ENCODE measurements at places on chromosomes 12 and 14.

GRCh38 chr12:13981296-13981962 is at the start of gene GRIN2B:
Gene GRIN2B (minus strand): TSS chr12:13981602. CDS start chr12:13866208, 115,394 bp downstream.
- H3K27me3 ChIP-seq, result no peaks in the 10 kb centered on the region
- H3K36me3 ChIP-seq, result no peaks in the 10 kb centered on the region
- H3K4me3 ChIP-seq, result no peak within 1 kb of the TSS
- DNase-seq, result no peak

- DNase-seq, result no peak
- no peaks in the 10 kb centered on the region for H3K4me1 ChIP-seq
- no peaks in the 10 kb centered on the region for H3K27me3 ChIP-seq
- H3K4me3 ChIP-seq, result no peak overlapping the region
- no peaks in the 10 kb centered on the region for H3K36me3 ChIP-seq
- H3K27ac ChIP-seq, result no peak overlapping the region
Measured at GRCh38 chr14:79144896-79145295, 974.7 kb downstream of the NRXN3 start.

DNA sequence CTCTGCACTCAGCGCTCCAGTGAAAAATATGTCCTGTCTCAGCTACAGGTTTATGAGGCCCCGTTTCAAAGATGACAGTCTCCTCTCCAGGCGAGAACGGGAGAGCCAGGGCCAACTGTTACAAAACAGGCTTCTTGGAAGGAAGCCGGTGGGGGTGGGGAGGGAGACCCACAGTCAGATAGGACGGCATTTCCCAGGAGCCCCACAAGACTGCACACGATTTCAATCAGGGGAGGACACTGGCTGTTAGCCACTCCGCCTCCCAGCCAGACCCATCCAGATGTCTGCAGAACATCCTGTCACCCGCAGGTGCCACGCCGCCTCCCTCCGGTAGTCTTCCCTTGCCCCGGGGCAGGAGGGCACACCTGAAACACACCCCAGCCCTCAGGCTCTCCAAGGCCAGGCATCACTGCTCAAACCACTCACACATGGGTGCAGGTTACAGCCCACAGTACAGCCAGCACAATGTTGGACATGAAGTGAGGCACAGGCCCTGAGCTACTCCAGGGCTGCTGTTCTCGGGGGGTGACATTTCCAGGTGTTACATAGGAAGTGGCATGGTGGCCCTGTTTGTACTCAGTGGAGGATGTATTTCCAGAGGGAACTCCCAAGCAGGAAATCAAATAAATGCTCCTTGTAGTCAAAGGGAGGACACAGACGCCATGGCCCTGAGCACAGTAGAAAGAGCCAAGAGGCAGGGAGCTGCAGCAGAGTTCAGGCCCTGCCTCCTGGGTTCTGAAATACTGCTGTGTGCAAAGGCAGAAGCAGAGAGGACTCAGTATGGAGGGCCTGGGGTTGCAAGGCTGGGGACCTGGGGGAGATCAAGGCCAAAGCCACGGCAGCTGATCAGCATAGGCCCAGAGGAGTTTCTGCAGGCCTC is 138.1 kb downstream of the BCL11B start:
- H3K4me3 ChIP-seq, result no peak overlapping the region
- no peaks in the 10 kb centered on the region for H3K4me1 ChIP-seq
- no peaks in the 10 kb centered on the region for H3K27me3 ChIP-seq
- no peak overlapping the region for H3K27ac ChIP-seq

DNA sequence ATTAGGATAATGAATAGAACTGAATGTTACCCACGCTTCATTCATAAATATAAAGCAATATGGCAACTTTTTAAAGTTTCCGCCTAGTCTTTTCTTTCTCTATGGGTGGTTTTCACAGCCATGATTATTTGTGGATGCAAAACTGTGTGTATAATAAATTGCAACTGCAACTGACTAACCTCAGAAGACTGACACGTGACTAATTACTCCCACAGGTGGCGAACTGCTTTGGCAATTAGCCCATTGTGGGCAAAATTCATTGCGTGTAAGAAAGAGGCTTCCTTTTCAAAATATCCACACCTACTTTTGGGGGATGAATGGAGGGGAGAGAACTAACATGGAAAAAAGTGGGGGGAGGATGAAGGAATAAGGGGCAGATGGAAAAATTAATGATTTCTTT is 79.0 kb downstream of the SLC25A21 start:
- no peak overlapping the region for H3K27ac ChIP-seq
- H3K36me3 ChIP-seq, result no peaks in the 10 kb centered on the region
- DNase-seq, result no peak
- H3K4me1 ChIP-seq, result no peaks in the 10 kb centered on the region

GRCh38 chr14:92558319-92558718 is 44.7 kb downstream of the RIN3 start:
- H3K4me3 ChIP-seq, result no peak overlapping the region
- H3K36me3 ChIP-seq, result no peaks in the 10 kb centered on the region
- H3K27me3 ChIP-seq, result no peaks in the 10 kb centered on the region
- no peak for DNase-seq

GRCh38 chr12:64009321-64010068 is 165.0 kb downstream of the SRGAP1 start:
- H3K36me3 ChIP-seq, result no peaks in the 10 kb centered on the region
- H3K27me3 ChIP-seq, result no peaks in the 10 kb centered on the region
- DNase-seq, result no peak
- no peak overlapping the region for H3K27ac ChIP-seq

GRCh38 chr14:92709340-92710000 is 39.0 kb downstream of the LGMN start:
- H3K4me1 ChIP-seq, result no peaks in the 10 kb centered on the region
- H3K36me3 ChIP-seq, result no peaks in the 10 kb centered on the region
- no peak overlapping the region for H3K27ac ChIP-seq
- H3K4me3 ChIP-seq, result no peak overlapping the region
- DNase-seq, result no peak

DNA sequence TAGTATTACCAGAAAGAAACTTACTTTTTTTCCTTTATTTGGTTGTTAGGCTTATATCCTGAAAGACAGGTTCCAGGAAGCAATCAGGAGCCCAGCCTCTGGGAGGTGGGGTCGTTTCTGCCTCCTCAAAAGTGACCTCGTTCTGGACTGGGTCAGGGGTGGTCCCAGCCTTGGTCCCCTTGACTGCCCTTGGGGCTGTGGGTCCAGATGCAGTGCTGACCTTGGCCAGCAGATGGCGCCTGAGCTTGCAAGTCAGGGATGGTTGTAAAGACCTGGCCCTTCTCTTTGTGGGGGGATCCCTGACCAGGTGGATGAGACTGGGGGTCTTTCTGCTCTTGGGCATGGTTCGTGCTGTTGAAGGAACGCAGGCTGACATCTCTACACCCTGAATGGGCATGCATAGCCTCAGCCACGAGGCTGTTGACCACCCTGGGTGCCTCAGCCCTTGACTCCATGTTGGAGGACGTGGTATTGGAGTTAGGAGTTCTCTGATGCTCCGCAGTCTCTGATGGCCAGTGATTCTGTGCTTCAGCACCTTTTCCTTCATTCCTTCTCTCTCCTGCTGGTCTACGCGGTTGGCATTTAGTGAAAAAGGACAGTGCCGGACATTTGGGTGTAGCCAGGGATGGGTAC is 62.4 kb downstream of the ADCK1 start:
- no peaks in the 10 kb centered on the region for H3K36me3 ChIP-seq
- no peak overlapping the region for H3K4me3 ChIP-seq
- H3K27ac ChIP-seq, result no peak overlapping the region
- no peaks in the 10 kb centered on the region for H3K4me1 ChIP-seq
- H3K27me3 ChIP-seq, result no peaks in the 10 kb centered on the region
- peak; percentile 77 for DNase-seq

DNA sequence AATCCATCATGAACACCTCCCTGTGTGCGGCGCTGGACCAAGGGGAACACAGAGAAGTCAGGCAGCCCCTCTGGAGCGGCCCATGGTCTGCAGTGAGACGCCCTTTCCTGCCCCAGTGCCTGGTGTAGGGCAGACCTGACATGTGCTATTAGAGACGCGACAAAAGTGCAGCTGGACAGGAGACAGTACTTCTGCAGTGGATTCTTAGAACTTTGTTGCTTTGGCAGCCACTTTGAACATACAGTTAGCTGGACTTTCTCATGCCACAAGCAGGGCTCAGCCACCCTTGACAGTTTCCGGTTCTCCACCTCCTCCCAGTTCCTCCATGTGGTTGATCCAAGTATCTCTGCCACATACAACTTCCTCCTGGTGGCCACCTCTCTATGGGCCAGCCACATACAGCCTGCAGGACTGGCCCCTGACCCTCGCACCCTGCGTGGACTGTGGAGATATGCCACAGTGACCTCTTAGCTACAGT is 45.9 kb downstream of the LGMN start:
- no peak overlapping the region for H3K27ac ChIP-seq
- no peak for DNase-seq
- no peak overlapping the region for H3K4me3 ChIP-seq
- H3K4me1 ChIP-seq, result no peaks in the 10 kb centered on the region
- no peaks in the 10 kb centered on the region for H3K36me3 ChIP-seq

DNA sequence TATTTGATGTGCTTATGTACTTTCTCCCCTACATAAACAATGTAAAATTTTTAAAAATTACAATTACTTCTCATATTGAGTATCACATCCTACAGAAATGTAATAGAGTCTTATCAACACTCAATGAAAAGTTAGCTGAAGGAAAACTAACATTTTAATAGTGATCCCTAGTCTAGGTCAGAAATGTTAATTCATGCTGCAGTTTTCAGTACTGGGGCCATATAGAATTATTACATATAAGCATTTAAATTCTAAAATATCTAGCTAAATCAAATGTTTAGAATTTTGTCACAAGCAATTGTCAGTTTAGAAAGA is 37.8 kb downstream of the SLC6A15 start:
- no peaks in the 10 kb centered on the region for H3K27me3 ChIP-seq
- H3K36me3 ChIP-seq, result no peaks in the 10 kb centered on the region
- no peak overlapping the region for H3K27ac ChIP-seq
- no peaks in the 10 kb centered on the region for H3K4me1 ChIP-seq

DNA sequence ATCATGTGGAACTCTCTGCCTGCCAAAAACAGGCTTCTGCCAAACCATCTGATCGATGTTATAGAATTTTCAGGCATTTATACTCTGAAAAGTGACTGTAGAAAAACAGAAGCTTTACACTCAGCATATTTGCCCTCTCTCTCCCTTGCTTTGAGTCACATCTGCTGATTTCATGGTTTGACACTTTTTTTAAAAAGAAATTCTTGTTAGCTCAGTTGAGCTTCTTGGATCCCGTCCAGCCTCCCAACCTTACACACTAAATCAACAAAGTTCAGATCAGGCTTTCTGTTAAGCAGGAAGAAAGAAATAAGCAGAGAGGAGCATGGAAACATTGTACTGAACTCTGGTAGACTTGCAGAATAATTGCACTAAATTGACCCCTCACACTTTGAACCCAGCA is 193.6 kb upstream of the SEL1L start:
- no peaks in the 10 kb centered on the region for H3K27me3 ChIP-seq
- no peak for DNase-seq
- no peaks in the 10 kb centered on the region for H3K4me1 ChIP-seq
- no peak overlapping the region for H3K27ac ChIP-seq
- no peaks in the 10 kb centered on the region for H3K36me3 ChIP-seq

DNA sequence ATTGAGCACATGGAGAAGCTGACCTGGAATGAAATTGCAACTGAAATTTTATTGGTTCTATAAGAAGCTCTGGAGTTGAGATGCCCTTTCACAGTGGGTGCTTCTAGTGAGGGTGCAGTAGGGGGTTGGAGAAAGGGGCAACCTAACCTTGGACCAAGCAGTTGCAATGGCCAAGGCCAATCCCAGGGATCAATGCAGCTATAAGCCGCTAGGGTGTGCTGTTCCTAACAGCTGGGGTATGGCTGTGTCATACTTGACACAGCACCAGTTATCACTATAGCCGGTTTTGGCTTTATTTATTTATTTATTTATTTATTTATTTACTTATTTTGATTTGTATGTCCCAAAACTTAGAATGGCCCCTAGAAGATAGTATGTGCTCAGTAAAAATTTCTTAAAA is 505.9 kb downstream of the FLRT2 start:
- DNase-seq, result no peak
- H3K4me3 ChIP-seq, result no peak overlapping the region
- H3K27me3 ChIP-seq, result no peaks in the 10 kb centered on the region
- no peaks in the 10 kb centered on the region for H3K36me3 ChIP-seq
- no peak overlapping the region for H3K27ac ChIP-seq

- H3K27me3 ChIP-seq, result no peaks in the 10 kb centered on the region
- H3K27ac ChIP-seq, result no peak overlapping the region
- no peaks in the 10 kb centered on the region for H3K36me3 ChIP-seq
Measured at GRCh38 chr14:20782280-20782890, 1.3 kb downstream of the RNASE6 start.

- no peak overlapping the region for H3K27ac ChIP-seq
- H3K4me1 ChIP-seq, result no peaks in the 10 kb centered on the region
- no peaks in the 10 kb centered on the region for H3K36me3 ChIP-seq
- H3K27me3 ChIP-seq, result no peaks in the 10 kb centered on the region
- no peak overlapping the region for H3K4me3 ChIP-seq
Measured at GRCh38 chr14:50844391-50844790, 13.4 kb upstream of the NIN start.

DNA sequence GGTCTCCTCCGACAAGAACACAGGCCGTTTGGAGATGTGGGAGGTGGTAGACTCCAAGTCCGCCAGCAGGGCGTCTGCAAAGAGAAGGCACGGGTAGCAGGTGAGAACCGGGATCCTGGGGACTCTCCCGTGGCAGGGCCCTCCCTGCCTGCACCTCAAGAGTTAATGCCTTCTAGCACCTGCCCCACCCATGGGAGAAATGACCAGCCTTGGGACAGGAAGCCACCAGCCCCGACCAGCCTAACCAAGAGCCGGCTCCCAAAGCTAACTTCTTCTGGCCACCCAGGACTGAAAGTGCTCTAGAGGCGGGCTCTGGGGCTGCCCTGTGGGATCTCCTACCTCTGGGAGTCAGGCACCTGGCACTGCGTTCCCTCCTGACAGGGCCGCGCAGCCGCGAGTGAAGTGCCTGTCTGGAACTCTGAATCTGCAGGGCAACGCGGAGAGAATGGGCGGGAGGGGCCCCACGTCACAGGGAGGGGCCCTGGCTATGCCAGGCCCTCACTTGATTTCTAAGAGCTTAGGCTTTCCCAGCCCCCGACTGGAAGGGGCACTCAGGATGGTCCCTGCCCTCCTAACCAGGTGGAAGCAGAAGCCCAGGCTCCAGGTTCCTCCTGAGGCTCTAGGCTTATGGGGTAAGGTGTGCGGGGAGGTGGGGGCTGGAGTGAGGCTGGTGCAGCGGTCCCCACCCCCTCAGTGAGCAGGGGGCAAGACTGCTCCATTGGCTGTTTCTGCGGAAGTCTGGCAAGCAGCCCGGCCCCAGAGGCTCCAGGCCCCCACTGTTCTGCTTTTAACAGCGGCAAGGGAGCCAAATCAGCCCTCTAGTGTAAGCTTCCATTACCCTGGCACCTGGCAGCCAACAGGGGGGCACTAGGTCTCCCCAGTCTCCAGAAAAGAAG is 23.6 kb upstream of the RPLP0 start:
- H3K36me3 ChIP-seq, result peaks cover 55% of the 10 kb centered on the region
- no peak for DNase-seq
- H3K27ac ChIP-seq, result no peak overlapping the region
- no peaks in the 10 kb centered on the region for H3K27me3 ChIP-seq
